Activated CD8-positive, alpha-beta T cell treated with anti-CD3 and anti-CD28 coated beads, Interleukin-2, amount 10 ng/mL, durations not matched to agents 7 days and 5 days (primary cell): ENCODE measurements at places on chromosomes 11 and 22. TPM values are rescaled to one million over a fixed set of nuclear protein-coding genes. Genes with fewer than 3 reads are reported as not detected.
A peak's percentile ranks its signal among the peaks of the same experiment; 100 is the strongest.

ZDHHC24 gene
- 15.5 TPM for total RNA-seq

FGF19 gene
- not detected for total RNA-seq

GRCh38 chr22:36783743-36784142, 7.8 kb upstream of the IFT27 start:
- H3K4me3 ChIP-seq, result no peak overlapping the region
- no peaks in the 10 kb centered on the region for H3K36me3 ChIP-seq
- H3K4me1 ChIP-seq, result peaks cover 15% of the 10 kb centered on the region
- DNase-seq, result no peak
- H3K27ac ChIP-seq, result peak overlapping the region; percentile 31

DNA sequence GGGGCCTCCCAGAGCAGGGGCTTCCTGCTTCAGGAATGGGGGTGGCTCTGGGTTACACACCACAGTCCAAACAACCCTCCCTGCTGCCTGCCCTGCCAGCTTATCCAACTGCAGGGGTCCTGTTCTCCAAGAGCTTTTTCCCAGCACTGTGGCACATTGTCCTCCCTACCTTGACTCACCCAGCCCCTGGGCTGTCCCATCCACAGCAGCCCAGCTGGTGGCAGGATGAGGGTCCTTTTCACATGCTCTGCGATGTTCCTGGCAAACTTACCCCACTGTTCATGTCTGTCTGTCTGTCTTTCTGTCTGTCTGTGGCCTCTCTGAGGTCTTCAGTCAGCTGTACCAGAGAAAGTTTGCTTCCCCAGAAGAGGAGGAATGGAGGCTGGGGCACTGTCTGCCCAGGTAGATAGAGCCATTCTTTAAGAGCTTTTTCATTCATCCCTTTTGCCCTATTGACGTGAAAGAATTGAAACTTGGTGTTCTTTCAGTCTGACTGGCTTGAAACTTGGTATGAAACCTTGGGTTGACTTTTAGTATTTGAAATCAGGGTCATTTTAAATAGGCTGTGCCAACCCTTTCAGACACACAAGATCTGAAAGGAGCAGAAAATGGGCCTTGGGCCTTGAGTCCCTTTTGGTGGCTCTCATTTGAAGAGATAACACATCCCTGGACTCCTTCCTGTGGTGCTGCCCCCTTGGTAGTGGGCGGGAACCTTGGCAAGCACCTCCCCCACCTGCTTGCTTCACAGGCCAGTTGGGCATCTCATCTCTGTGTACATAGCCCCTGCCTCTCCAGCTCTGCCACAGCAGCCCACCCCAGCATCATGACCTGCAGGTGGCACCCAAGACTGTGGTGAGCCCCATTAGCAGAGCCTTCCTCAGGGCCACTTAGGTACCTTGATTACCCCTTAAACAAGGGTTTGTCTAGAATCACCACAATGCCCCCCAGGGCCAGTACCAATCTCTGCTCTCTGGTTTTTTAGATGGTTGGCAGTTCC, 74.6 kb upstream of the SUSD2 start:
- no peak overlapping the region for H3K4me3 ChIP-seq
- peaks cover 36% of the 10 kb centered on the region for H3K4me1 ChIP-seq
- peak overlapping the region; percentile 52 for H3K27ac ChIP-seq
- no peaks in the 10 kb centered on the region for H3K27me3 ChIP-seq
- peaks cover 46% of the 10 kb centered on the region for H3K36me3 ChIP-seq

DNA sequence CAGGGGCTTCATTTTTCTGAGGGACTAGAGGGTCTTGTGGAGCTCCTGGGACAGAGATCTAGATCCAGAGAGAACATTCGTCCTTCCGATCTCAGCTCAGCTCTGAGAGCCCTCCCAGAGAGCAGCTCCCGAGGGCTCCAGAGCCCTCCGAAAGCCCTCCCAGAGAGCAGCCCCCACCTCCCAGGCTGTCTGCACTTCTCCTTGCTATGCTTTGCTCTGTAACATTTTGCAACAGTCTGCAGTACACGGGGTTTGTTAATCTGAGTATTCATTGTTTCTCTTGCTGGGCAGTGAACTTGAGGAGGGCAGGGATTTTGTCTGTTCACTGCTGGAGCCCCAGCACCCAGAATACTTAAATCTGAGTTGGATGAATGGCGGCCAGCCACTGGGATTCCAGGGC, 2.6 kb downstream of the GGA1 start:
- no peaks in the 10 kb centered on the region for H3K27me3 ChIP-seq
- peak overlapping the region; percentile 34 for H3K4me3 ChIP-seq
- no peak for DNase-seq
- H3K27ac ChIP-seq, result no peak overlapping the region

DNA sequence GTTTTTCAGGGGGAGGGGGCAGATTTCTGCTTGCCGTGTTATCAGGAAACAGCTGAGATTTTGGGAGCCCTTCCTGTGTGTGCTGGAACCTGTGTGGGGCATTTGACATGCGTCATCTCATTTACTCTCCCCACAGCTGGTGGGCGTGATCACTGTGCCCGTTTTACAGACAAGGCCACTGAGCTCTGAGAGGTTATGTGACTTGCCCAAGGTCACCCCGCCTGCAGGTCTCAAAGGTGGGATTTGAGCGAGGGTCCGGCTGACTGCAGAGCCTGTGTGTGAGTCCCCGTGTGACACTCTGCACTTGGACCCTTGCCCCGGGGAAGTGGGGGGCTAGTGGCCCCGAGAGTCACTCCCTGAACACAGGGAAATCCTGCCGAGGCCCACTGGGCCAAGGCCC, 48.5 kb upstream of the GCAT start:
- H3K4me1 ChIP-seq, result peaks cover 2% of the 10 kb centered on the region
- no peak for DNase-seq
- peaks cover 34% of the 10 kb centered on the region for H3K36me3 ChIP-seq
- H3K4me3 ChIP-seq, result no peak overlapping the region
- no peaks in the 10 kb centered on the region for H3K27me3 ChIP-seq

DNA sequence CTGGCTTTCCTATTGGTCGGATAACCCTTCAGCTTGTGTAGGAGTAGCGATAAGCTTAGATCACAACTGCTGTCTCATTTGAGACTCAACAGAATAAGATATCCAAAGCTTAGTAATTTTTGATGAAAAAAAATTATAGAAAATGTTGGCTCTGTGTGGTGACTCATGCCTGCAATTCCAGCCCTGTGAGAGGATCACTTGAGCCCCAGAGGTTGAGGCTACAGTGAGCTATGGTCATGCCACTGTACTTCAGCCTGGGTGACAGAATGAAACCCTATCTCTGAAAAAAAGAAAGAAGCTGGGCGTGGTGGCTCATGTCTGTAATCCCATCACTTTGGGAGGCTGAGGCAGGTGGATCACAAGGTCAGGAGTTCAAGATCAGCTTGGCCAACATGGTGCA, 55.6 kb upstream of the RRM1 start:
- no peak for DNase-seq
- peaks cover 30% of the 10 kb centered on the region for H3K36me3 ChIP-seq
- H3K27ac ChIP-seq, result no peak overlapping the region
- H3K4me3 ChIP-seq, result no peak overlapping the region
- H3K4me1 ChIP-seq, result peaks cover 16% of the 10 kb centered on the region

GRCh38 chr11:70456921-70457532, 58.7 kb downstream of the CTTN start:
- H3K27me3 ChIP-seq, result peaks cover 3% of the 10 kb centered on the region
- no peaks in the 10 kb centered on the region for H3K4me1 ChIP-seq
- H3K4me3 ChIP-seq, result no peak overlapping the region
- H3K36me3 ChIP-seq, result no peaks in the 10 kb centered on the region

GRCh38 chr11:9619004-9619403, 44.9 kb upstream of the SWAP70 start:
- H3K4me3 ChIP-seq, result no peak overlapping the region
- no peak overlapping the region for H3K27ac ChIP-seq
- DNase-seq, result no peak
- peaks cover 9% of the 10 kb centered on the region for H3K4me1 ChIP-seq
- no peaks in the 10 kb centered on the region for H3K36me3 ChIP-seq
- peaks cover 5% of the 10 kb centered on the region for H3K27me3 ChIP-seq

DNA sequence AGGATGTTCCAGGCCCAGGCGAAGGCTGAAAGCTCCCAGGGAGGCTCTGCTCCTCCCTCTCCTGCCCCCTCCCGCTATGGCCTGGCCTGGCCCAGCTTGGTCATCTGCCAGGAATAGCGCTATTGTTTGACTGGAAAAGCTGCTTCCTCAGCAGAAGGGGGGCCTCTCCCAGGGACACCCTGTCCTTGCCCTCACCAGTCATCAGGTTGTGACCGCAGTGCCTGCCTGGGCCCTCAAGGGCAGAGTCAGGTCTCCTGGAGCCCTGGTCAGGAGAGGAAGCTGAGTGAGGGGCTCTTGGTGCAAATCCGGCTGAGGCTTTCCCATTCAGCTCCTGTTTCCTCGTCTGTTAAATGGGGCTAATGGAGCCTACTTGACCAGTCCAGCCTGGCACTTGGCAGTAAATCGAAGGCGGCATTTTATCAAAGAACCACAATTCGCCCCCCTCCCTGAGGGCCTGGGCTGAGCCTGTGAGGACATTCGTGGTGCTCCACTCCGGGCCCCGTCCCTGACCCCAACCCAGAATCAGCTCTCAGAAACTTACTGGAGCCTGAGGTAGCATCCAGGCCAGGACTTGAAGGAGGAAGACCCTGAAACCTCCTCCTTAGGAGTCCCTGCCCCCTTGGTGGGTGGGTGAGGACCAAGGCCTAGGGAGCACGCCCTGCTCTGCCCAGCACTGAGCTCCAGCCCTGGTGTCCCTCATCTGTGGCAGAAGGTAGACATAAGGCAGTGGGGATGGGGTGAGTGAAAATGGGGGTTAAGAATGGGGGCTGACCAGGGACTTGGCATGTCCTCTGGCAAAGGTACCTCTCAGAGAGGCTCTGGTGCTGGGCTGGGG, 2.0 kb upstream of the CASTOR1 start:
- DNase-seq, result no peak
- H3K36me3 ChIP-seq, result peaks cover 38% of the 10 kb centered on the region
- H3K27me3 ChIP-seq, result no peaks in the 10 kb centered on the region
- H3K4me1 ChIP-seq, result peaks cover 55% of the 10 kb centered on the region
- peak overlapping the region; percentile 86 for H3K27ac ChIP-seq

- peaks cover 7% of the 10 kb centered on the region for H3K4me1 ChIP-seq
- no peaks in the 10 kb centered on the region for H3K36me3 ChIP-seq
- H3K27me3 ChIP-seq, result peaks cover 3% of the 10 kb centered on the region
- no peak overlapping the region for H3K27ac ChIP-seq
- no peak for DNase-seq
- H3K4me3 ChIP-seq, result no peak overlapping the region
These were observed 10.3 kb upstream of the FADD start for GRCh38 chr11:70192666-70193410.

MRGPRF gene
- not detected for total RNA-seq

GRCh38 chr11:101738452-101738851, 154.6 kb upstream of the TRPC6 start:
- H3K4me1 ChIP-seq, result no peaks in the 10 kb centered on the region
- H3K36me3 ChIP-seq, result no peaks in the 10 kb centered on the region
- no peak overlapping the region for H3K27ac ChIP-seq
- no peaks in the 10 kb centered on the region for H3K27me3 ChIP-seq
- DNase-seq, result no peak
- H3K4me3 ChIP-seq, result no peak overlapping the region

DNA sequence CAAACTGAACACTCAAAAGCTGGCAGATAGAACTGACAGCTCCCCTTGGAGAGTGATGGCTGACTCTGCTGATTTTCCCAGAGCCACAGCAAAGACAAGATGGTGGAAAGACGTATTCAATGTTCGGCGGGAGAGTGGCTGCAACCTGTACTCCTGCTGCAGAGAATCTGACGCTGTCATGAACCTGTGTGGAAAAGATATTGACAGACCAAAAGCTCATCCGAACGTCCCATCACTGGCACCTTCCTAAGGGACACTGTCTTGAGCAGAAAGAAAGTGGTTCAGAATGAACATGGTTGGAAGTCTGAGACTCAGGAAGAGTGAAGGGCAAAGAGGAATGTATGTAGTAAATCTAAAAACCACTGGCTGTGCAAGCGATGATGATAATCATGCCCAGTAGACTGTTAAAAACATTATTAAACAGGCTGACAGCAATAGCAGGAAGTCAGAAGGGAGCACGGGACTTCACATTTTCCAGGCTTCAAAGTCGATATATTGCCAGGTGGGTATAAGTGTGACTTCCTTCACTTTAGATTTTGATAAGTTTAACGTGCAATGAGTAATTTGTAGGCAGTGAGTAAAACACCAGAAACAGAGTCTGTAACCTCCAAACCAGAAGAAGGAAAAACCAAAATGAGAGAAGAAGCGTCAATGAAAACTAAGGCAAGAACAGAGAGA, 6.2 kb upstream of the IL17REL start:
- H3K36me3 ChIP-seq, result no peaks in the 10 kb centered on the region
- H3K27me3 ChIP-seq, result no peaks in the 10 kb centered on the region
- no peak overlapping the region for H3K4me3 ChIP-seq
- peak overlapping the region; percentile 9 for H3K27ac ChIP-seq

DDIAS gene
- total RNA-seq, result 16.8 TPM

DNA sequence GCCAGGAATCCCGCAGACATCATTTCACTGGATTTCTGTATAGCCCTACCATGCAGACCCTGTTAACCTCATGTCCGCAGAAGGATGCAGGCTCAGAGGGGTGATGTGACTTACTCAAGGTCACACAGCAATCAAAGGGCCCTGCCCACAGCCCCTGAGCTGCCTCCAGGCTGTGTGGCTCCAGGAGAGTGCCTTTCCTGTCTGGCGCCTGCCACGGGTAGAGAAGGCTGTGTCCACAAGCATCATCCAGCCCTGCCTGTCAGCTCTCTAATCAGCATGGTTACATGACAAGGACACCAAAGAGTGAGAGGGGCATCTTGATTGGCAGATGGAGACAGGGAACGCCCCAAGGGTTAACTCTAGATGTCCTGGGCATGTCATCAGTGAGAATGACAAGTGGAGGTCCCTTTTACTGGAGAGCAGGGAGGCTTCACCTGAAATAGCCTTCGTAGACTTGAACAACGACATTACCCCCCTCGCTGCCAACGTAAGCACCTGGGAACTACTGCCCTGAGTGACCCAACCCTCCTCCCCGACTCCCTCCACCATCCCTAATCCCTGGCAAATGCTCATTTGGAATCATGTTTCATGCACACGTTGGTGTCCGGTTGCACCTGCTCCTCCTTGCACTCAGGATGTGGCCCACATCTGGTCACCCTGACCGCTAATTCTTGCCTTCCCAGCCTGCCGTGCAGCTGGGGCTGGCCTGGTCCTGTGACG, 6.9 kb downstream of the FGF19 start:
- no peaks in the 10 kb centered on the region for H3K4me1 ChIP-seq
- DNase-seq, result no peak
- H3K27me3 ChIP-seq, result peaks cover 24% of the 10 kb centered on the region
- no peak overlapping the region for H3K4me3 ChIP-seq
- no peaks in the 10 kb centered on the region for H3K36me3 ChIP-seq
- no peak overlapping the region for H3K27ac ChIP-seq

OR51I1 gene
- not detected for total RNA-seq

CHRDL2 gene
- total RNA-seq, result not detected
